Dermis microvascular lymphatic vessel endothelial cell (primary cell): ENCODE measurements at places on chromosomes 11 and 22. TPM values are rescaled to one million over a fixed set of nuclear protein-coding genes. Genes with fewer than 3 reads are reported as not detected.

- peak; percentile 53 for DNase-seq
These were observed 13.7 kb downstream of the MFNG start for GRCh38 chr22:37472418-37473006.

- no peak for DNase-seq
These were observed 47.2 kb upstream of the CEP295 start for GRCh38 chr11:93614173-93614722.

GRCh38 chr11:23725752-23726151, 771.1 kb upstream of the LUZP2 start:
- DNase-seq: no peak

DNA sequence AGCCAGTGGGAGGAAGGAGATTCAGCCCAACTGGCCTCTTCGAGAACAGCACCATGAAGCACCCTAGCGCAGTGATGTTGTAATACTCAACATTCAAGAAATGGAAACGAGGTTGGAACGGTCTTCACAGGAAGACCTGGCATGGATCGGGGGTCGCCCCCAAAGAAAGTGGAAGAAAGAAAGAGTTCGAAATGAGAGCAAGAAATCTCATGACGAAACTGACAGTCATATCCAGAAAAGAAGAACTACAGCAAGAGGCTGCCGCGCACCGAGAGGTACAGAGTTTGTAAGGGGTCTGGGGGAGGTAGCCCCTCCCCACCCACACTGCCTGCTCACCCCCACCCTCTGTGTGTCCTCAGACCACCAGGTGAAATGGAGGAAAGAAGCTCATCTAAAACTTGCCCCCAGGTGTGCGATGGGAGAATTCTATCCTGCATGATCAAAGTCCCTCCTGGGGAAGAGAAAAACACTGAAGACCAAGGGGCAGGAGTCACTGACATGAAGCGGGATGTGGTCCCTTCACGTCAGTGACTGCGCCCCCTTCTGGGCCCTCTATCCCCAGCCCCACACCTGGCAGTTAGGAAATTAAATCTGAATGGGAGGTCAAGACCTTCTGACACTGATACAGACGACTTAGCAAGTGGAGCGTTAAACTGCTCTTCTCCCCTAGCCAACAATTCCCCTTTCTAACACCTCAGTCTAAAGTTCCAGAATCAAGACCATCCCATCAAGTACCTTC, 52.9 kb upstream of the SPATA19 start:
- no peak for DNase-seq

Gene CARD18
- not detected in 2 replicates for total RNA-seq

DNA sequence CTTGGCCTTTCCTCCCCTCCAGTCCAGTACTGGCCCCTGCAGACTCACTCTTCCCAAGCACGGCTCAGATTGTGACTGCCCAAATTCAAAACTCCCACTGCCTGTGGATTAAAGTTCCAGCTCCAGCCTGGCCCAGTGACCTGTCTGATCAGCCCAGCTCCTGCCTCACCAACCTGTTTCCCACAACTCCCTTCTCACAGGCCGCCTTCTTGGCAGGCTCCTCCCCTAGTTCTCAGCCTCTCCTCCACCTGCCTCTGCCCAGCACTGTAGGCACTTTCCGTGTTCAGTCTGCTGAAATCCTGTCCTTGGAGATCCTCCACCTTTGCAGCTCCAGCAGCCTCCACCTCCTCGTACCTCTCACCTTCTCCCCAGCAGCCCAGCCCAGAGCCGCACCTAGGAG, 68.6 kb downstream of the MICAL2 start:
- DNase-seq: no peak

Gene TTC36
- total RNA-seq: 0.64 and 0.76 TPM in 2 replicates

GRCh38 chr22:18005201-18005926, 19.0 kb downstream of the MICAL3 start:
- DNase-seq: peak; percentile 88

Gene C11orf91
- total RNA-seq: not detected in 2 replicates

Gene RFPL1
- not detected in 2 replicates for total RNA-seq

GRCh38 chr11:67056267-67057204, at the start of gene RHOD:
RHOD (plus strand) TSS chr11:67056847; CDS start chr11:67056903, 56 bp downstream.
- DNase-seq: peak; percentile 50

DNA sequence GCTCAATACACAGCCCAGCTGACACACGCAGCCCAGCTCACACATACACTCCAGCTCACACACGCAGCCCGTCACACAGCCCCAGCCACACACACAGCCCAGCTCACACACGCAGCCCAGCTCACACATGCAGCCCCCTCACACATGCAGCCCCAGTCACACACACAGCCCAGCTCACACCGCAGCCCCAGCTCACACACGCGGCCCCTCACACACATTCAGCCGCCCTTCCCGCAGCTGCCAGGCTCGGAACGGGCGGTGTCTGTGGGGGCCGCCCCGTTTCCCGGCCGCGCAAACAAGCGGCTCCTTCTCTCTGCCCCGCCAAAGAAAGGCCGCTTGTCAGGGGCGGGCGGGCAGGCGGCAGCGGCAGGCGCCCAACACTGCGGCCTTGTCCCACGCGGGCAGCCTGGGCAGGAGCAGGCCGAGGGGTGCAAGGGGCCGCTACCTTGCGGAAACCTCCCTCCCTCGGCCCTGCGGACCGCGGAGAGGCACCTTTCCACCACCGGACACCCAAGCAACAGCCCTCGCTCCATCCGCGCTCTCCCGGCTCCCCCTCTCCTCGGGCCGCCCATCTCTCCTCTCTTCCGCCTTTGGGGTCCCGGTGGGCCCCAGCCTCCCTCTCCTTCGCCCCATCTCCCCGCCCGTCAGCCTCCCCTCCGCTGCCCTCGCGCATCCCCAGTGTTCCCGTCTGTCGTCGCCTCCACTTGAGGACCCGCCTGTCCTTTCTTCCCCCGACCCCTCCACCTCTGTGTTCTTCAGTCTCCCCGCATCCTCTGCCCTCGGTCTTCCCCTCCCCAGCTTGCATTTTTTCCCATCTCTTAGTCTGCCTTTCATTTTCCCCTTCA, 2.2 kb downstream of the PHLDB1 start:
- DNase-seq: no peak

DNA sequence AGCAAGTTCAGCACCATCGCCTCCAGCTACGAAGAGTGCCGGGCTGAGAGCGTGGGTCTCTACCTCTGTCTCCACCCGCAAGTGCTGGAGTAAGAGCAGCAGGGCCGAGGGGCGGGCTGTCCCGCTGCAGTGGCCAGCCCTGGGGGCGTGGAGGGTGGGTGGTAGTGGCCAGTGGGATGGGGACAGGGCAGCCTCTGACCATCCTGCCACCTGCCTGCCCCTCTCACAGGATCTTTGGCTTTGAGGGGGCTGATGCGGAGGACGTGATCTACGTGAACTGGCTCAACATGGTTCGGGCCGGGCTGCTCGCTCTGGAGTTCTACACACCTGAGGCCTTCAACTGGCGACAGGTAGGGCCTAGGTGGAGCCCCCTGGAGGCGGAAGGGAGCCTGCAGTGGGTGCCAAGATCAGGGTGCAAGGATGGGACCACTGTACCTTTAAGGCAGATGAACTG, 15.0 kb upstream of the BBS1 start:
- DNase-seq: no peak

DNA sequence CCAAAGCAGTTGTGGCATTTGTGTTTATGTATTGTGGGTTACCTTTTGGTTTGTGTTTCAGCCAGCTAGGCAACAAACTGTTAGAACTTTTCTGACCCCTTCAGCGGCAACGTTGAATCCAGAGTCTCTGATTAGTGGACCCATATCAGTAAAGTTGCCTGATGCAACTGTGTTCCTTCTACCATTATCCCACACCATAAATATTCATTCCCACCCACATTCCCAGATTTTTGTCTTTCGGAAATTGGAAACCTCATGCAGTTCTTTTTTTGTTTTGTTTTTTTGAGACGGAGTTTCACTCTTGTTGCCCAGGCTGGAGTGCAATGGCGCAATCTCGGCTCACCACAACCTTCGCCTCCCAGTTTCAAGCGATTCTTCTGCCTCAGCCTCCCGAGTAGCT, 30.7 kb upstream of the RBX1 start:
- DNase-seq: no peak

GRCh38 chr11:64124147-64124546, 41.8 kb downstream of the MACROD1 start:
- DNase-seq: no peak

Gene IFITM1
- total RNA-seq: 1.0 and 1.1 TPM in 2 replicates

Gene B4GAT1
- total RNA-seq: 18.7 and 21.0 TPM in 2 replicates

DNA sequence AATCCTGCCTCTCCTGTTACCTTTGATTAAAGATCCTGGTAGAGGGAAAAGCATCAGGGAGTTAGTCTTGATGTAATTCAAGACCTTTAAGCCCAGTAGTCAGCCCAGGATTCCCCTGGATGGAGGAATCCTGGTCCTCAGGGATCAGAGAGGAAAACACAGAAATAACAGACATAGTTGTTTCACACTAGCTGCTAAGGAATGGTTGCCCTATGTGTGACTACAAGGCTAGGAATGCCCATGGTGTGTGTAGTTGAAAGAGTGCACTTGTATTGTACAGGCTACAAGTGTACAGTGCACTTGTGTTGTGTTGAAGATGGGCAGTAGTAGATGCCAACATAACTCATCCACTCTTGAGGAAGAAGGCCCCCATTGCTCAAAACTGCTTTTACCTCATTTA, 226.8 kb downstream of the AASDHPPT start:
- no peak for DNase-seq

- no peak for DNase-seq
These were observed 26.4 kb downstream of the SCN4B start for GRCh38 chr11:118126082-118126838.

DNA sequence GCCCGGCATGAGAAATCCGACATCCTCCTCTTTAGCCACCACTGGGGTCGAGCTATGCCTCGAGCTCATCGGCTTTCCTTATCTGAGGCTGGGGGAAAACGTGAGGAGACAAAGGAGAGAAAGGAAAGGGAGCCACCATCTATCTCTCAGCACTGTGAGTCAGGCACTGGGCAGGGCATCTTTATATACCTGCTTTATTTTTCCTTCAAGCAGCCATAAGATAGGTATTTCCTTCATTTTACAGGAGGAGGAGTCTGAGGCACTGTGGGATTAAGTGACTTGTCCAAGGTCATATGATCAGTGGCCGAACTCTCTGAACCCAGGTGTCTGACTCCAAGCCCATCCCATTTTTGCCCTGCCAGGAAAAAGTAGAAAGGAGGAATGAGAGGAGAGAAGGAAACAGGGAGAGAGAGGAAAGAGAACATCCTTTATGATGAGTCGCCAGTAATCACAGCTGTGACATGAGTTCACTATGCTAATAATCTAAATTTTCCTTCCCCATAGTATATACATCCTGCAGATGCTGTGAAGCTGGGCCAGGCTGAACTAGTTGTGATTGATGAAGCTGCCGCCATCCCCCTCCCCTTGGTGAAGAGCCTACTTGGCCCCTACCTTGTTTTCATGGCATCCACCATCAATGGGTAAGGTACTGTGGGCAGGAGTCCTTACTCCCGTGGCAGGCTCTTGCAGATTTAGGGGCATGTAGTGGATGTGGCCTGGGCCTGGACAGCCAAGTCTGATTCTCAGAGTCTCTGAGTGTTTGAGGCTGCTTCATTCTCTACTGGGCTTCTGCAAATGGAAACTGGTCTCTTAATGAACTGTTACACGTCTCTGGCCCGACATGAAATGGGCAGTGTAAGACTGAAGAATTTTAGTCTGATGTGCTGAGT, 21.8 kb downstream of the NAT10 start:
- DNase-seq: no peak

GRCh38 chr11:846496-847098, 3.9 kb downstream of the TSPAN4 start:
- DNase-seq: no peak

- no peak for DNase-seq
These were observed 24.6 kb upstream of the TESMIN start for GRCh38 chr11:68775951-68776388.

DNA sequence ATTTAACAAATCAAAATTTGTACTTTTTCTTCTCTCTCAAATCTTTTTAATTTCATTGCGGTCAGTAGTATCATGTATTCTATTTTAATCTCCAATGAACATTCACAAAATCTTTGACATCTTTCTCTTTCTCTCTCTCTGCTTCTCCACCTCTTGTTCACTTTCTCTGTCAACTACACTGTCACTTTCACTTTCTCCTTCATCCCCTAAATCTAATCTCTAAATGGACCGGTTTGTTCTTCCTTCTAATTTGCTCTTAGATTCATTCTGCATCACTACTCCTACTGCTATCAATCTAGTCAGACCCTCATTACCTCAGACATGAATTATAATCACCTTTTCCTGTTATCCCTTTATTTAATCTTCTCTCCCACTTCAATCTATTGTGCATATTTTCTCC, 18.6 kb downstream of the CCDC73 start:
- DNase-seq: no peak

GRCh38 chr11:5288906-5289550, 12.7 kb downstream of the OR51B4 start:
- DNase-seq: no peak

- DNase-seq: no peak
These were observed 74.4 kb downstream of the GAB4 start for GRCh38 chr22:16933291-16934282.

DNA sequence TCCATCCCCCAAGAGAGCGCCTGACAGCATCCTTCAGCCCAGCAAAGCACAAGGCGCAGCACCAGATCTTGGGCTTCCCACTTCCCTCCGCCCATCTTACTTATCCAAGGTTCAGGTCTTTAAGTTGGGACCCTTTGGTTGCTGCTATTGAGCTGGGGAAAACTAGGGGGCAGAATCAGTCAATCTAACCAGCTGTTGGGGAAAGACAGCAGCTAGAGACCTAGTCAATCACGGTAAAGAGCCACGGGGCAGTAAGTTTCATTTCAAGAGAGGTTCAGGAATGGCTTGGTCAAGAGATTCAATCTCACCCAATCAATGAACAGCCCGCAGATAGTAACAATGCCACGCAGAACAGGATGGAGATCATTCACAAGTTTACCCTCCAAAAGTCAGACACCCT, 1.7 kb downstream of the ABTB2 start:
- no peak for DNase-seq

Gene SLC22A8
- not detected in 2 replicates for total RNA-seq

- no peak for DNase-seq
These were observed 525 bp downstream of the CSDC2 start for GRCh38 chr22:41561335-41561734.

DNA sequence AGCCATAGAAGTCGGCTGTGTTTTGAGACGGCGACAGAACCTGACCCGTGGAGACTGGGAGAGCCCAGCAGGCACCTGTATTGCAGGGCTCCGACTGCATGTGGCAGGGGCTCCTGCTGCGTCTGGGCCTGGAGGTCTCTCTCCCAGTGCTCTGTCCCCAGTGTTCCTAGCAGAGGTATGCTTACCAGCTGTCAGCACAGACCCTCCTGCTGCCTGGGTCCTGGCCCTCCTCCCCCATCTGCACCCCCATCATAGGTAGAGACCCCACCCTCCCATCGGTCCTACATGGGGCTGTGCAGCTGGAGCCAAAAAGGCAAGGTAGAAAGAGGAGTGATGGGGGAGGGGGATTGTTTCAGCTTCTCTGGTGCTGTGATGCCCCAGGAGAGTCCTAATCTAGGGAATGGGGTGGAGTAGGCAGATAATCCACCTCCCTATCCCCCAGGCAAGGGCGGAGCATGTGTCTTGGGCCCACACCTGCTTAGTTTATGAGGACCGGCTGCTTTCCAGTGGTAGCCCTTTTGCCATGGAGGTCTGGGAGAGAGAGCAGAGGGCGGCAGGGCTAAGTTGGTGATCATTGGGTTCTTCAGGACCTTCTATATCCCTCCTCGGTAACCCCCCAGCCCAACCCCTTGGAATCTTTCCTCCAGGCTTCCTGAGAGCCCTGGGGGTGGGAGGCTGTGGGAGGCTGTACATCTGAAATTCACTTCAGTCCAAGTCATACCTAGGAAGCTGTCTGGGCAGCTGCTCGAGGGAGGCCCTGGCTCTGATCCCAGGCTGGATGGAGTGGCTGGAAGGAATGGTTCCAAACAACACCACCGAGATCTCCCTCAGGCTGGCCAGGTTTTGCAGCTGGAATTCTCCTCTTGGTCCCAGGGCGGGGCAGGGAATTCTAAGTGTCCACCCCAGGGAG, 5.3 kb downstream of the SLC7A4 start:
- DNase-seq: no peak

- DNase-seq: no peak
These were observed 135.1 kb downstream of the SHANK2 start for GRCh38 chr11:71117311-71117710.
